GM23248 (cell line): ENCODE measurements at places on chromosomes 7 and 10. TPM values are rescaled to one million over a fixed set of nuclear protein-coding genes. Genes with fewer than 3 reads are reported as not detected.

Gene FAM237B
- total RNA-seq = not detected in 2 replicates

Gene TUBB8
- total RNA-seq = not detected in 2 replicates

- DNase-seq = no peak
These were observed 53.4 kb downstream of the PWWP2B start for GRCh38 chr10:132450466-132450824.

GRCh38 chr7:95772298-95772770 lies at the start of gene DYNC1I1:
DYNC1I1 (plus strand) TSS chr7:95772554; CDS start chr7:95804730, 32,176 bp downstream.
- peak; percentile 77 for DNase-seq

GRCh38 chr7:36151921-36152755 lies 916 bp upstream of the EEPD1 start:
- DNase-seq = no peak

GRCh38 chr10:67669978-67670377 lies 26.0 kb downstream of the CTNNA3 start:
- DNase-seq = no peak

Gene TSPAN13
- total RNA-seq = 4.2 and 6.2 TPM in 2 replicates

DNA sequence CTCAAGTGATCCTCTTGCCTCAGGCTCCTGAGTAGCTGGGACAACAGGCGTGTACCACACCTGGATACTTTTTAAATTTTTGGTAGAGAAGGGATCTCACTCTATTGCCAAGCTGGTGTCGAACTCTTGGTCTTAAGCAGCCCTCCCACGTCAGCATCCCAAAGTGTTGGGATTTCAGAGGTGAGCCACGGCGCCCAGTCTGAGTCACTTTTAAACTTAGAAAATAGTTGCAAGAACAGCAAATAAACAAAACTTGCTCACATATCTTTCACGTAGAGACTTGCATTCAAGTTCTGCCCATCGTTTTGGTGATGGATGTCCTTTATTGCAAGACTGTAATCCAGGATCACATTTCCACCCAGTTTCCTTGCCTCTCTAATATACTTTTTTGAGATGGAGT lies 16.6 kb downstream of the GTF2I start:
- no peak for DNase-seq

DNA sequence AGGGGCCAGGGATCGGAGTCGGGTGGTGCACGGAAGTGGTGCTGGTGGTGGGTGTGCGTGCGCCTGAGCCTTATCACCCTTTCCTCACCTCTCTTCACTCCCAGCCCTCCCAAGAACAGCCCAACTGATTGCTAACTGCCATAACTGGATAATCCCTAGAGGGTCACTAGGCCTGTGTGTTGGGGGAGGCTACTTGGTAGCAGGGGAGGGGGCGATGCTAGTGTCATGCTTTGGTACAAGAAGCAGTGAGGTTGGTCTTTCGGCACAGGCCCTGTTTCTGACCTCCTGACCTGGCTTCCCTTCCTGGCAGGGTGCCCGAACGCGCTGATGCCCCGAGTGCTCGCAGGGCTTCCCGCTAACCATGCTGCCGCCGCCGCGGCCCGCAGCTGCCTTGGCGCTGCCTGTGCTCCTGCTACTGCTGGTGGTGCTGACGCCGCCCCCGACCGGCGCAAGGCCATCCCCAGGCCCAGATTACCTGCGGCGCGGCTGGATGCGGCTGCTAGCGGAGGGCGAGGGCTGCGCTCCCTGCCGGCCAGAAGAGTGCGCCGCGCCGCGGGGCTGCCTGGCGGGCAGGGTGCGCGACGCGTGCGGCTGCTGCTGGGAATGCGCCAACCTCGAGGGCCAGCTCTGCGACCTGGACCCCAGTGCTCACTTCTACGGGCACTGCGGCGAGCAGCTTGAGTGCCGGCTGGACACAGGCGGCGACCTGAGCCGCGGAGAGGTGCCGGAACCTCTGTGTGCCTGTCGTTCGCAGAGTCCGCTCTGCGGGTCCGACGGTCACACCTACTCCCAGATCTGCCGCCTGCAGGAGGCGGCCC lies 652 bp downstream of the KAZALD1 start:
- peak; percentile 82 for DNase-seq

- no peak for DNase-seq
These were observed 50.0 kb downstream of the ANLN start for GRCh38 chr7:36439624-36440023.

- no peak for DNase-seq
These were observed 12.3 kb upstream of the CUL1 start for GRCh38 chr7:148686312-148686937.

DNA sequence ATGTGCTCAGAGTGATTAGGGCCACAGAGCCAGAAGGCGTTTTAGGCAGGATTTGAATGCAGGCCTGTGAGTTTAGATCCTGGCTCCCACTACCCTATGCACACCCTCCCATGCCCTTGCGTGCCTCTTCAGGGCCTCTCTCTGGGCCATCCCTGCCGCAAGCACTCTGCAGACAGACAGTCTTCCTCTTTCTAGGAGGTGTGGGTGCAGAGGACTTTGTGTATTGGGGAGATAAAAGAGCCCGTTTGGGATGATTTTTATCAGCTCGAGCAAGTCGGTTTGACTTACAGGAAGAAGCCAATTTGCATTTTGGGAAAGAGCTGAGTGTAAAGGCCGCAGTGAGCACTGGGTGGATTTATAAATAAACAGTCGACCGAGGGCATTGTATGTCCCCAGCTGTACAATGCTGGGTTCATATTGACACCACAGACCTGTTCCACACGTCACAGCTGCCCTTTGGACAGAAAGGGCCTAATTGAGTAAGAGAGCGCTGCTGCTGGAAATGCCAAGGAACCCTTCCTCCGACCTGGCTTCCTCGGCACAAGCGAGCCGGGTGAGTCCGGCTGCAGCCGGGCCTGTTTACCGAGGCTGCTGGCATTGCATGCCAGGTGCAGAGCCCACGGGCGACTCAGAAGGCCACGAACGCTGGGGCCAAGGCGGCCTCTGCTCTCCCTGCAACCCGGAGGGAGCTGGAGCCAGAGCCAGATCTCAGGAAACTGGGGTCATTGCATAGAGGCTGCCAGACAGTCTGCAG lies 25.1 kb downstream of the ZMIZ1 start:
- DNase-seq = no peak

GRCh38 chr10:6713716-6714115 lies 133.6 kb upstream of the PRKCQ start:
- DNase-seq = peak; percentile 25

Gene OPN4
- not detected in 2 replicates for total RNA-seq

- peak; percentile 86 for DNase-seq
These were observed 27.8 kb upstream of the NUB1 start for GRCh38 chr7:151313857-151314256.

Gene TRIL
- total RNA-seq = 0.32 and 0.38 TPM in 2 replicates

- peak; percentile 72 for DNase-seq
These were observed 786 bp upstream of the CNOT4 start for GRCh38 chr7:135510592-135511183.

Gene MEST
- 7.5 and 12.6 TPM in 2 replicates for total RNA-seq

DNA sequence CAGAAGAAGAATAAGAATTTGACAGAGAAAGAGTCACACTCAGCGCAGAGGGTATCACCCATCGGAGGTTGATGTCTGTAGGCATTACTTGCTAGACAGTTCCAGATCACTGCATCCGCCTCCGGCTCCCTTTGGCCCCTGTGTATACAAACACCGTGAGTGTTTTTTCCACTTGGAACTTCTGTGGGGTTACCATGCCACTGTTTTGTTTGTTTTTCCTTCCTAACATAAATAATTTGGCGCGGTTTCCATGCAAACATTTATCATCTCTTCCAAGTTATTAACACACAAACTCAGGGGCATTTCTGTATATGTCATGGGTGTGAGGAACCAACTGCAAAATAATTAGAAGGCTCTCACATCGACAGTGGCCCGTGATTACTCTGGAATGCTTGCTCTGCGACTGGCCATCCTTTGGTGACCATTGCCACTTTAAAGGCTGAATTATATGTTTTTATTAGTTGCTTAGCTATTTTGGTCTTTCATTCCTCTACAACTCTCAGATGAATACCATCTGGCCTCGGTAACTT lies 612.2 kb upstream of the MKI67 start:
- no peak for DNase-seq
